ENCODE measurements at places on chromosomes 1 and 21. TPM values are rescaled to one million over a fixed set of nuclear protein-coding genes. Genes with fewer than 3 reads are reported as not detected.

MAP3K21 gene
- total RNA-seq: 24.2 TPM

GRCh38 chr1:72094209-72094608 is 188.1 kb downstream of the NEGR1 start:
- no peaks in the 10 kb centered on the region for H3K36me3 ChIP-seq
- DNase-seq: no peak
- no peak overlapping the region for H3K4me3 ChIP-seq
- H3K27me3 ChIP-seq: no peaks in the 10 kb centered on the region

DNA sequence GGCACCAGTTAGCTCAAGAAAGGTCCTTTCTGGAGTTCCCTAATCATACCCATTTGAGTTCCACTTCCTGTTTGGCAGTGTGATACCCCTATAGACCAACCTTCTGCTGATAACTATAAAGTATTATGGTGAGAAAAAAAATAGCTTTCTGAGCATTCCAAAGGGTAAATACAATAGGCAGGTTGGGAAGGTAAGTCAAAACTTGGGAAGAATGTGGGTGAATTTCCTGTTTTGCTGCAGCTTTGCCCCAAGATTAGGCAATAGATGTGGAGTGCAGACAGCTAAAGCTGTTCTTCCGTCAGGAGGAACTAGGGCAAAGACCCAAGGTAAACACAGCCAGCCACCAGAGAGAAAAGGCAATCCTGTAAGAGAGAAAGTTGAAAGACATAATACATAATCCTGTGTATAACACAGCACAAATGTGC is 49.9 kb upstream of the GUCA2A start:
- peaks cover 6% of the 10 kb centered on the region for H3K36me3 ChIP-seq
- DNase-seq: peak; percentile 90
- H3K27me3 ChIP-seq: no peaks in the 10 kb centered on the region
- peaks cover 33% of the 10 kb centered on the region for H3K4me1 ChIP-seq
- H3K4me3 ChIP-seq: peak overlapping the region; percentile 28

DNA sequence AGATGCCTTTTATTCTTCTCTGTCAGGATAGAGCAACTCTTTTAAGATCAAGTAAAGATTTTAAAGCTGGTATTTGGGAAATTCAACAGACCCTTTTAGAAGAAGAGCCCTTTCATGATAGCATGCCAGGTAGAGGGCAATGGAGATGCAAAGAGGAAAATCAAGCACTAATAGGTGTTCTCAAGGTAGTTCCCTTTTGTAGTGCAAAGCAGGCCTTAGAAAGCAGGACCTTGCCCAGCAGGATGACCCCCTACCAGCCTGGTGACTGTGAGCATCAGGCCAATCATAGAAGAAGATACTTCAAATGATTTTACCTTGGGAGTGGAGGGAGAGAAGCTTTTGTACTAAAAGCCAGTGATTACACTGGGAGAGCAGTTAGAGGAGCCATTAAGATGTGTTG is 381.4 kb upstream of the ZRANB2 start:
- no peaks in the 10 kb centered on the region for H3K36me3 ChIP-seq
- no peak for DNase-seq
- peaks cover 11% of the 10 kb centered on the region for H3K4me1 ChIP-seq
- no peak overlapping the region for H3K27ac ChIP-seq
- H3K4me3 ChIP-seq: no peak overlapping the region

GRCh38 chr1:116806245-116806644 is 52.0 kb downstream of the CD2 start:
- no peak overlapping the region for H3K27ac ChIP-seq
- H3K4me3 ChIP-seq: no peak overlapping the region
- H3K4me1 ChIP-seq: peaks cover 14% of the 10 kb centered on the region
- DNase-seq: no peak
- H3K36me3 ChIP-seq: no peaks in the 10 kb centered on the region
- H3K27me3 ChIP-seq: no peaks in the 10 kb centered on the region

Measured in MCF 10A (cell line).